ENCODE measurements at places on chromosomes 4 and X. TPM values are rescaled to one million over a fixed set of nuclear protein-coding genes. Genes with fewer than 3 reads are reported as not detected.

Gene COL25A1
- total RNA-seq = 5.6 TPM

Gene STAP1
- not detected for total RNA-seq

Gene EGFL6
- total RNA-seq = 2.6 TPM

Gene CACNA1F
- total RNA-seq = 0.90 TPM

Gene ARHGAP6
- total RNA-seq = 0.59 TPM

Gene GPC3
- 61.2 TPM for total RNA-seq

Measured in GM23338 (cell line).